ENCODE measurements at places on chromosomes 1 and 21.

- DNase-seq = no peak
Measured at GRCh38 chr1:212973899-212974298, 23.6 kb downstream of the VASH2 start.

- DNase-seq = no peak
Measured at GRCh38 chr21:36992671-36993070, 13.8 kb upstream of the RIPPLY3 start.

- DNase-seq = no peak
Measured at GRCh38 chr21:42027822-42028765, 17.9 kb upstream of the ZBTB21 start.

DNA sequence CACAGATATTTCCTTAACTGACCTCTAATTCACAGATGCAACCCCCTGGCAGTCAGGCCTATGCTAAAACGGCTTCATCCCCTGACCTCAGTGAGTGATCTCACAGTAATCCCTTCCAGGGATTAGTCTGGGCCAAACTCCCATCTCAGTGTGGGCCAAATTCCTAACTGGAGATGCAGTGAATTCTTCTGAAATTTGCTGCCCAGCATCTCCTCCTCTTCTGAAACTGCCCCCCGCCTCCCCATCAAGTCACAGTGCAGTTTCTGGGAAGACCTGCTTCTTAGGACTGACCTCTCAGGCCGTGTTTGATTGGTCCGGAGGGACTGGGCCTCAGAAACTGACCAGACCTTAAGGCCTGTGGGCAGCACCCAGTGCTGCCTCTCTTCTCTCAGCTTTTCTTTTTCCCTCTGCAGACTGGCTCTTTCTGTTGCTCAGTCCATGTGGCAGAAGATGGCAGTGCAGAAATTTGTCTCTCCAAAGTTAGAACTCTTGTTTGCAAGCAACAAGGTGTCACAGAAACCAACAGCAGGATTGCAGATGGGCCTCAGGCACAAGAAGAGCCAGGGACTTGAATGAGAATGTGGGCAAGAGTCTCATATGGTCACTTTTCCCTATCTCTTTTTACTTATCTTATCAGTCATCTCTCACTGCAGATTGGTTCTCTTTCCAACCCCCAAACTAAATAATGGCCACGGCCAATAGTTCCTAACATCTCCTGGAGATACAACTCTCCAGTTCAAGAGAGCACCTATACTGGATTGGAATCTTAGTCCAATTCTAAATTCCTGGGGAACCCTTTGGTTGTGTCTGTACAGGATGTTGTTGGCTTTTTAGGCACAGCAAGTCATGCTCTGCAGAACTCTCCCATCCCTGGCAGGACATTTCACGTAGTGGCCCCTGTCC is 95.5 kb upstream of the RALGPS2 start:
- no peak for DNase-seq

- no peak for DNase-seq
Measured at GRCh38 chr1:31549809-31550620, 26.3 kb upstream of the TINAGL1 start.

DNA sequence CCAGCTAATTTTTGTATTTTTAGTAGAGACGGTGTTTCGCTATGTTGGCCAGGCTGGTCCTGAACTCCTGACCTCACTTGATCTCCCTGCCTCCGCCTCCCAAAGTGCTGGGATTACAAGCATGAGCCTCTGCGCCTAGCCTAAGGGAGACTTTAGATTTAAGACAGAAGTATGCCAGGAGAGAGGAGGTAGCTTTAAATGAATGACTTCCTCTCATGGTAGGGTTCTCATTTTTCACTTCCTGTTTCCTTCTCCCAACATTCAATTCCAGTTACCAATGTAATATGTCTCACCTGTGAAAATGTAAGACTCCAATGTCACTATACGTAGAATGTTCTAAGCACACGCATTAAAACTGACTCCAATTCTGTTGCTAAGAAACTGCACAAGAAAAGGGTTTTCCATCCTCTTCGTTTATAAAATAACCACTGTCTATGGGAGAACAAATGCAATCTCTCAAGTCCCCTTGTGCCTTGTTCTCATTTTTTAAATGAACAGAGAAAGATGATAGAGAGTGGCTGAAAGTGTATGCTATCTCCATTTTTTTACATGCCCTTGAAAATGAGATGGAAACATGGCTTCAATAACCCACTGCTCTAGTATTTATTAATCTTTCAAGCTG is 140.0 kb downstream of the SLC45A1 start:
- DNase-seq = no peak
